ENCODE measurements at places on chromosomes 12 and 14.
A peak's percentile ranks its signal among the peaks of the same experiment; 100 is the strongest.

DNA sequence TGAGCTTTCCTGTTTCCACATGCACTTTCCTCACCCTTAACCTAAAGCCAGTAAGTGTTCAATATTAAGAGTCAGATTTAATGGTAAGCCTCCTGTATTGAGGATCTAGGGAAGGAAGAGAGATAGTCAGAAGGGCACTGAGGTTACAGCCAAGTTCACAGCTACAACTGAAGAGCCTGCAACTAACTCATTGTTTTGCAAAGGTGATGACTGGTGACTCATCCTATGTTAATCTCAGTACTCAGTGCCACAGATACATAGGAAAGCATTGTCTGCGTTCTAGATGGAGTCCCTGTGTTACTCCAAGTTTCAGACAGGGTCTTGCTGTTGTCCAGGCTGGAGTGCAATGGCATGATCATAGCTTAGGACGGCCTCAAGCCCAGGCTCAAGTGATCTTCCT lies 157.0 kb upstream of the RBM19 start:
- no peaks in the 10 kb centered on the region for H3K27me3 ChIP-seq
- H3K4me3 ChIP-seq: no peak overlapping the region
- DNase-seq: no peak
- no peak overlapping the region for H3K27ac ChIP-seq
- H3K4me1 ChIP-seq: no peaks in the 10 kb centered on the region

GRCh38 chr14:35320472-35320871 lies 28.3 kb downstream of the PSMA6 start:
- peaks cover 14% of the 10 kb centered on the region for H3K36me3 ChIP-seq
- H3K4me3 ChIP-seq: no peak overlapping the region
- no peaks in the 10 kb centered on the region for H3K4me1 ChIP-seq
- H3K27me3 ChIP-seq: no peaks in the 10 kb centered on the region

DNA sequence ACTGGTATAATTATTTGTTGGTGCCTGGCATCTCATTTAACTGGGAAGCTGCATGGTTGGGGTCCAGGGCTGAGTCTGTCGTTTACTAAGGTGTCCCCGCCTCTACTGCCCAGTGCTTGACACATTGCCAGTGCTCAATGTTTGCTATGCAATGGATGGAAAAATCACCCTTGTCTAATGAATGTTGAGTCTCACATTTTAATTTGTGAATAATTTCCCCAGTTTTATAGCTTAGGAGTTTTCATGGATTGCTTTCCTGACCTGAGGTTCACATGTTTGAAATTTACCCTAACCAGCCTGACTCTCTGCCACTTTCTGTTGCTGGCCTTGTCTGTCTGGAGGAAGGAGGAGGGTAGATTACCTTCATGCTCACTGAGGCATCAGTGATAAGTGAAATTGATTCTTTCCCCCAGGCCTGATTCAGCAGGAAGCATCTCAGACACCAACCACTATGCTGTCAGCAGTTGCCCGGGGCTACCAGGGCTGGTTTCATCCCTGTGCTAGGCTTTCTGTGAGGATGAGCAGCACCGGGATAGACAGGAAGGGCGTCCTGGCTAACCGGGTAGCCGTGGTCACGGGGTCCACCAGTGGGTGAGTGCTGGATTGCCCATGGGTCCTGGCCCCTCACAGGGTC lies 2.4 kb downstream of the DHRS2 start:
- no peaks in the 10 kb centered on the region for H3K36me3 ChIP-seq
- no peaks in the 10 kb centered on the region for H3K27me3 ChIP-seq
- no peaks in the 10 kb centered on the region for H3K4me1 ChIP-seq
- no peak for DNase-seq

GRCh38 chr14:79482825-79483224 lies 728.5 kb downstream of the DIO2 start:
- no peaks in the 10 kb centered on the region for H3K36me3 ChIP-seq
- H3K27ac ChIP-seq: no peak overlapping the region
- no peak overlapping the region for H3K4me3 ChIP-seq
- DNase-seq: no peak

GRCh38 chr14:104971447-104972240 lies 6.5 kb downstream of the AHNAK2 start:
- H3K27me3 ChIP-seq: no peaks in the 10 kb centered on the region
- H3K4me1 ChIP-seq: peaks cover 88% of the 10 kb centered on the region
- H3K36me3 ChIP-seq: no peaks in the 10 kb centered on the region
- H3K27ac ChIP-seq: peak overlapping the region; percentile 99
- peak overlapping the region; percentile 18 for H3K4me3 ChIP-seq

- H3K36me3 ChIP-seq: no peaks in the 10 kb centered on the region
- H3K27me3 ChIP-seq: no peaks in the 10 kb centered on the region
- no peak overlapping the region for H3K27ac ChIP-seq
- H3K4me1 ChIP-seq: peaks cover 6% of the 10 kb centered on the region
- DNase-seq: no peak
- no peak overlapping the region for H3K4me3 ChIP-seq
These were observed 255.3 kb downstream of the AEBP2 start for GRCh38 chr12:19694627-19695026.

DNA sequence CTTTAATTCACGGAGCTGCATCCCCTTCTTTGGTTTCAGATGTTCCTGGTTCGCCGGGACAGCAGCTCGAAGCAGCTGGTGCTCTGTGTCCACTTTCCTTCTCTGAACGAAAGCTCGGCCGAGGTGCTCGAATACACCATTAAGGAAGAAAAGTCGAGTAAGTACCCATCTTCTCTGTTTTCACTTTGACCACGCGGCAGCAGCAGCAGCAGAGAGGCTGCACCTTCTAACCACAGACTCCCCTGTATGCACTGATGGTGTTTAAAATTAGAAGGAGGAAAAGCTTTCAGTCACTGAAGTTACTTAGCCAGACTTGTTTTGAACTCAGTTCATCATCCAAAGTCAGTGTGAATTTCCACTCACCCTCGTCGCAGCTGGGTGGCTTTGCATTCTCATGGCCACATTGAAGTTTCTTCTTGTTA lies 63.8 kb downstream of the RIN3 start:
- H3K27ac ChIP-seq: no peak overlapping the region
- H3K27me3 ChIP-seq: no peaks in the 10 kb centered on the region
- H3K4me3 ChIP-seq: no peak overlapping the region
- no peaks in the 10 kb centered on the region for H3K4me1 ChIP-seq
- H3K36me3 ChIP-seq: no peaks in the 10 kb centered on the region
- DNase-seq: no peak

DNA sequence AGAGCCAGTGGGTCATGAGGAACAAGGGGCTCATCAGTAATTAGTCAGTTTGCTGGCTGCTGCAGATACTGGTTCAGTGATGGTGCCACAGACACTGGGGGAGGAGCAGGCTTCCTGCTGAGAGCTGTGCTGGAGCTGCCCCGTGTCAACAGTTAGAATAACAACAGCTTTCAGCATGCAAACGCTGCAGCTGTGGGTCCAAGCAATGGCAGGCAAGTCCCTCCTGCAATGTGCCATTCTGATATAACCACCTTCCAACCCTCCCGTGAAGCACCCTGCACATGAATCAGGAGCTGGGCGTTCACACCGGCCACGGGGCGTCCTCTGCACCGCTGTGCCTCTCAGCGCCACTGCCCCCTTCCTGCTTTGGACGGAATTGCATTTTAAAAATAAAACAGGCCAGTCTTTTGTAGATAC lies 258.4 kb upstream of the SFSWAP start:
- H3K27ac ChIP-seq: no peak overlapping the region
- H3K27me3 ChIP-seq: peaks cover 41% of the 10 kb centered on the region
- H3K4me1 ChIP-seq: no peaks in the 10 kb centered on the region
- H3K4me3 ChIP-seq: no peak overlapping the region
- no peak for DNase-seq

DNA sequence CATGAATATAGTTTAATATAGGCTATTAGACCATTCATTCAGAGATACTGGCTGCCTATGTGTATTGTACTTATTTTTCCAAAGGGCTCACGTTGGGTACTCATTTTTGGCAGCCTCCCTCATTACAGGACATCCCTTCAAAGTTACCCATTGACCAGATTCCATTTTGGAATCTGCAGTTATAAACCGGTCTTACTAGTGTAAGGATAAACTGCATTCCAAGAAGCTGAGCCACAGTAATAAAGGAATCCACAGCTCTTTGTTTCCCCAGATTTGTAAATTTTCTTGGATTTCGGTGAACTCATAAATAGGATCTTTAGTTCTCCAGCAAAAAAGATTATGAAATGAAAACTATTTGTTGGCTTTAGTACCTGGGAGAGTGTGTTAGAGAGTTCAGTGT lies 18.9 kb upstream of the CFL2 start:
- H3K36me3 ChIP-seq: no peaks in the 10 kb centered on the region
- H3K4me3 ChIP-seq: no peak overlapping the region
- no peak for DNase-seq
- H3K4me1 ChIP-seq: peaks cover 5% of the 10 kb centered on the region

- H3K36me3 ChIP-seq: no peaks in the 10 kb centered on the region
- no peaks in the 10 kb centered on the region for H3K4me1 ChIP-seq
- no peak overlapping the region for H3K27ac ChIP-seq
- H3K4me3 ChIP-seq: no peak overlapping the region
- no peak for DNase-seq
These were observed 113.9 kb downstream of the KIF21A start for GRCh38 chr12:39329018-39329417.

GRCh38 chr14:94515856-94516255 lies 6.6 kb upstream of the SERPINA12 start:
- DNase-seq: no peak
- no peak overlapping the region for H3K4me3 ChIP-seq
- H3K27ac ChIP-seq: no peak overlapping the region
- H3K36me3 ChIP-seq: no peaks in the 10 kb centered on the region
- H3K27me3 ChIP-seq: peaks cover 4% of the 10 kb centered on the region

DNA sequence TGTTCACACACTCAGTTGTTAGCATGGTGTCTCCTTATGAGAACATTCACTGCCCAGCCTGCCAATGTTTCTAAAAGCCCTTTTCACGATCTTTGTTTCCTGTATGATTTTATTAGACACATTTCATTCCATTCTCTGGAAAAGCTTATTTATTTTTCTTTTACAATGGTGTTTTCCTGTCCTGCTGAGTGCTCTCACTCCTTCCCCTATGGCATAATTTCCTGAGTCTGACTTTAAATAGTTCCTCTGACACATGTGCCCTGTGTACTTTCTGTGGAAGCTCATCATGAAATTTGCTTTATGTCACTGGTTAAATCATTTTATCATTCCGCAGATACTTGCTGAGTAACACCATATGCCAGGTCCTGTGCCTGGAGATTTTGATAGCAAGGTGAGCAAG lies 612.0 kb downstream of the FLRT2 start:
- H3K4me1 ChIP-seq: no peaks in the 10 kb centered on the region
- H3K27ac ChIP-seq: no peak overlapping the region
- H3K27me3 ChIP-seq: no peaks in the 10 kb centered on the region

- no peaks in the 10 kb centered on the region for H3K36me3 ChIP-seq
- H3K4me1 ChIP-seq: peaks cover 10% of the 10 kb centered on the region
- DNase-seq: no peak
- no peak overlapping the region for H3K4me3 ChIP-seq
- H3K27me3 ChIP-seq: no peaks in the 10 kb centered on the region
- no peak overlapping the region for H3K27ac ChIP-seq
These were observed 68.2 kb upstream of the SLC24A4 start for GRCh38 chr14:92254786-92255185.

All from esophagus squamous epithelium (tissue), 5 donors.